ENCODE measurements at places on chromosomes 3 and 15.

- no peak for DNase-seq
Observed at GRCh38 chr3:48023377-48023776, 7.2 kb upstream of the MAP4 start.

DNA sequence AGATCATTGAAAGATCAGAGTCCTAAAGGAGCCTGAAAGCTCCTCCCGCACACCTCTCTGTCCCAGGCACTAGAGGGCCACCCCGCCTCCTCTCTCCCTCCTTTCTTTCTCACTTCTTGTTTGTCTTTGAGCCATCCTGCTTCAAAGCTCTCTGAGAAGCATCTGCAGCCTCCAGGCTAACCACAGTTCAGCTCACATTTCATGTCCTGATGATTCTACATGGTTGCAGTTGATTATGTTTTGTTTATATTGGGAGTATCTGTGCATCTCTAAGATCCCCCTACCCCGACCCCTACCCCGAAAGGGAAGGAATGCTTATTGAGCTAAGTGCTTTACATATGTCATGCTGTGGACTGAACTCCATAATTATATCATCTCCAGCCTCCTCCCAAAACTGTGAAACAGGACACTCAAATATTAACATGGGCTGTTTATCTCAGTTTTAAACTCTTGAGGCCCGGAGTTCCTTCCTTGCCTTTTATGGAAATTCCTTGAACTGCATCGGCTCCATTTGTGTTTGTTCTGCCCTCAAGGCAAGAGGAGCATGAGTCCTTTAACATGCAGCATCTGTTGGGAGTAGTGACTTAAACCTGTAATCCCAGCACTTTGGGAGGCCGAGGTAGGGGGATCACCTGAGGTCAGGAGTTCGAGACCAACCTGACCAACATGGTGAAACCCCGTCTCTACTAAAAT is 30.9 kb downstream of the MGLL start:
- peak; percentile 15 for DNase-seq

GRCh38 chr3:68135067-68135466 is 480.7 kb upstream of the SUCLG2 start:
- DNase-seq, result no peak

- no peak for DNase-seq
Observed at GRCh38 chr3:107401301-107401700, 24.1 kb downstream of the CCDC54 start.

DNA sequence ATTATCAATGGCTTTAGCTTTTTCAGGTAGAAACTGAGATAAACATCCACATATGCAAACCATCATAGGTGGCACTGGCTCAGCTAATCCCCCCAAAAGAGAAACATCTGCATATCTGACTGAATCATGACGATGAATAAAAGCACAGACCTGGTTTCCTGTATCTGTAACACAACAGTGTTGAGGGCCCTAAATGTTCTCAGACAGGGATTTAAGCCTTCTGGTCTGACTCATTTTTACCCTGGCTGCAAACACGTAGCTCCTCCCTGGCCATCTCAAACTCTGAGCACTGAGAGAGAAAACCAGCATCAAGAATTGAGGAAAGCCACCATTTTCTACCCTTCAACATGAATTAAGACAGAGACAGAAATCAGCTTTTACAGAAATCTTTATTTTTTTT is 35.2 kb downstream of the GLB1 start:
- DNase-seq, result peak; percentile 72

- DNase-seq, result no peak
Observed at GRCh38 chr15:96234109-96234892, 96.2 kb upstream of the NR2F2 start.

DNA sequence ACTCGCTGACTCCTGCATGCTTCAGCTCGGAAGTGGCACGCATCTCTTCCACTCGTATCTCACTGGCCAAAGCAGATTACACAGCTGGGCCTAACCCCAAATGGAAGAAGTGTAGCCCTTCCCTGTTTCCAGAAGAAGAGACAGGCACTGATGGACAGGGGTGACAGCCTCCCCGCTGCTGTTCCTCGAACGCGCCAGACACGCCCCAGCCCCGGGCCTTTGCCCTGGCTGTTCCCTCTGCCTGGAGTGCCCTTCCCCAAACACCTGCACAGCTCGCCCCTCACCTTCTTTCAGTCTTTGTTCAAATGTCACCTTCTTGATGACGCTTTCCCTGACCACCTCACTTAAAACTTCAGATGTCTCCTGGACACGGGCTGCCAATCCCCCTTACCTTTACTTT is 26.0 kb upstream of the CYP11A1 start:
- DNase-seq, result no peak

- no peak for DNase-seq
Observed at GRCh38 chr3:180594631-180595558, 7.1 kb upstream of the TTC14 start.

DNA sequence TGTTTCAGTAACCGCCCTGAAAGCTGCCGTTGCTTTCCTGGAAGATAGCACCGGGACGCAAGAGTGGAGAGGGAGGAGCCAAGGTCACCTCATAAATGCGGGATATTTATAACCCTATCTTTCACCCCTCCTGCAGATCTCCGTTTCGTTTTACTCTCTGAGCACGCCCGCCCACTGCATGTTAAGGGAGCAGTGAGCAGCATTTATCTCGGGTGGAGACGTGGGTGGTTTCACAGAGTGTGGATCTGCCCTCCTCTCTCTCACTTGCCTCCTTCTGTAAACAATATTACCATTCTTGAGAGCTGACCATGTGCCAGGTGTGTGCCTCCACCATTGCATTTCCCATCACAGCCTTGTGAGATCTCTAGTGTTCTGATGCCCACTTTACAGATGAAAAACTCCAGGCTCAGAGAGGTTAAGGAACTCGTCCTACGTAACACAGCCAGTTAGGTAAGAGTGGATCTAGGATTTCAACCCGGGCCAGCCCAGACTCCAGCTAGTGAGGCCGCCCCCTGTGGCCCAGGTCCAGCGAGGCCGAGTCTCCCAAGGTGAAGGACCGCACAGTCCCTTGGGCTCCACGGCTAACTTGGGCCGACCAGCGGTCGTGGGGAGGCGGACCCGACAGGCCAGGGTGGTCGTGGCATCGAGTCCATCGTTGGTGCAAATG is 16.9 kb upstream of the SEMA4B start:
- DNase-seq, result peak; percentile 67

DNA sequence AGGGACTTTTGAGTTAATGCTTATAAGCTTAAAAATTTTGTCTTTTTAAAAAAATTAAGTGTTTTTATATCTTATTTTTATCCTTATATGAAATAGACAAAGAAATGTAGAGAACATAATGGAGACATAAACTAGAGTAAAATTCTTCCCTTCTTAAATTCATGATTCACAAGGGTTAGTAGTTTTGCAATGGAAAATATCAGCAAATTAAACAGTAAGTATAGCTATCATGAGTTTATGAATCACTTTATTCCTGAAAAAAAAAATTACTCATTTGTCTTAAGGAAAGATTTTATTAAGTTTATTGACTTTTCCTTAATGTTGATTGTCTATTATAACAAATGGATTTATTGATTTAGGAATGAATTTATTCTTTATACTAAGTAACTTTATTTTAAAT is 4.3 kb downstream of the ATP6V1A start:
- no peak for DNase-seq

DNA sequence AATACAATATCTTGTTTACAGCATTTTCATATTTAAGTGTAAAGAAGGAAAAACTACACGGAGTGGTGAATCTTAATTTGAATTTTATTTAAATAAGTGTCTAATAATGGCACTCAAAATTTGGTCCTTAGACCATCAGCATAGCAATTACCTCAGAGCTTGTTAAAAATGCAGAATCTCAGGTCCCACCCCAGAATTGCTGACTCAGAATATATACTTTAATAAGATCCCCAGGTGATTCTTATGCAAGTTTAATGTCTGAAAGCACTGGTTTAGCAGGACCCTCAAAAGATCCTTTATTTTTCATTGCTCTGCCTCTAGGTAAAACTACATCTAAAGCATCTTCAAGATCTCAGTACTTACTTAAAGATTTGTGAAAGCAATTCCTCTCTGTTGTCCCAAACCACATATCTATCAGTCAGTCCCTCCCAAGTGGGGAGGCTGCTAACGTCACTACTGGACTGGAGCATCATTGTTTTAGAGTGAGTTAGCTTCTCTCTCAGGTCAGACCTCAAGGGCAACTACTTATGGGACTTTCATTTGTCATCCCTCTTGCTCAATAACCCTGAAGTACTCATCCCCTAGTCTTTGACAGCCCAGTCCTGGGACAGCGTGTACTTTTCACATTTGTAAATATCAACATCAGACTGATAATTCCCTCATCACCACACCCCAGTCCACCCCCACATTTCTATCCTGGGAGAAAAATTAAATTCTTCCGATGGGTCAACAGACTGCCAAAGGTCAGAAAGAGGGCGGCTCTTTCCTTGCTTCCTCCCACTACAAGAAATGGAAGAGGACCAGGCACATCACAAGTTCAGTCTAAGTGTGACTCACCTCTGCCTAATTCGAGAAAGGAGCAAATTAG is 76.7 kb downstream of the CBLB start:
- no peak for DNase-seq

DNA sequence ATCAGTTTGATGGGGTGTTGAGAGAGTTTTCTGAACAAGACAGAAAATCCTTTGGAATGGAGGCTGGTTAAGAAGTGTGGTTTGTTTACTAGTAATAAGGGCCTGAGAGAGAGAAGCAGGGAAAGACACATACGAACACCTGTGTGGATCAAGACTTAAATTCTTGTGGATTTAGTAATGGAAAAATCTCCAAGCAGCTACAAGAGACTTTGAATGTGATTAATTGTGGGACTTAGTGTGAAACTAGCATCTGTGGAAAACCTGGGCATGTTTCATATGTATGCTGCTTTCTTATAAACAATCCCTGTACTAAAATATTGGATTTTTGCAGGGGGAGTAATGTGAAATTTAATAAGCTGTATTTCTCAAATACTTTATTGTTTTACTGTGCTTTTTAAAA is 399.1 kb downstream of the SI start:
- DNase-seq, result no peak

GRCh38 chr15:61653110-61653509 is 407.1 kb downstream of the VPS13C start:
- DNase-seq, result no peak

GRCh38 chr15:89326316-89326715 is 8.3 kb downstream of the POLG start:
- DNase-seq, result no peak

DNA sequence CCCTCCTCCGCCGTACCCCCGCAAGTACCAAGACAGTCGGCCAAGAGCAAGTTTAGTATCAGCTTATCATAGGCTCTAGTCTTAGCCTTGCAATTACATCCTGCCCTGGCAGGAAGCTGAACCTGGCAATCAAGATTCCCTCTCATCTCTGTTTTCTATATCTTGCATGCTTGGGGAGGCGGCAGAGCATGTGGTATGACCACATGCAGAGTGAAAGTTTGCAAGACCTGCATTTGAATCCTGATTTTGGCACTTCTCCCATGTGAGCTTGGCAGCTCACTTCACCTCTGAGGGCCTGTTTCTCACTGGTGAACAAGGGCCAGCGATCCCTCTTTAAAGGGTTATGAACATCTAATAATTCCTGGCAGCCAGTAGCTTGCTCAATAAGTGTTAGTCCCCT is 106.1 kb upstream of the FRMD4B start:
- no peak for DNase-seq

GRCh38 chr15:59268168-59268851 is 61.7 kb downstream of the LDHAL6B start:
- DNase-seq, result no peak

DNA sequence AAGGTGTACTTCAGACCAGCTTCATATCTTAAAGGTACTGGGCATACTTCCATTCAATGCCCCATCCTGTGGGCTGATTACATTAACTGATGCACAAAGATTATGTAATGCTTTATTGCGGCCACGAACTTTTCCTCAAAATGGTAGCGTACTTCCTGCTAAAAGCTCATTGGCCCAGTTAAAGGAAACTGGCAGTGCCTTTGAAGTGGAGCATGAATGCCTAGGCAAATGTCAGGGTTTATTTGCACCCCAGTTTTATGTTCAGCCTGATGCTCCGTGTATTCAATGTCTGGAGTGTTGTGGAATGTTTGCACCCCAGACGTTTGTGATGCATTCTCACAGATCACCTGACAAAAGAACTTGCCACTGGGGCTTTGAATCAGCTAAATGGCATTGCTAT is 3.4 kb downstream of the SKIL start:
- no peak for DNase-seq

DNA sequence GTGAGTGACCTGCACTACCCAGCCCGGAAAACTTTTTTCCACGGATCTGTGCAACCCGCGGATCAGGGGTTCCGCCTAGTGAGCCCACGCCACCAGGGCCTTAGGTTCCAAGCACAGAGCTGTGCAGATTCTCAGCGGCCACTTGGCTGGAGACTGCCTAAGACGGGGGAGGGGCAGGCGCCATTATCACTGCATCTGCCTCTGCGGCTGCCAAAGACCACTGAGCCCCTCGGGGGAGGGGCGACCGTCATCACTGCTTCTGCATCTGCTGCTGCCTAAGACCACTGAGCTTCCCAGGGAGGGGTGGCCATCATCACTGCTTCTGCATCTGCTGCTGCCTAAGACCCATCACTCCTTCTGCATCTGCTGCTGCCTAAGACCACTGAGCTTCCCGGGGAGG is 460.2 kb downstream of the OCA2 start:
- no peak for DNase-seq

- no peak for DNase-seq
Observed at GRCh38 chr3:95356764-95357501, 1294.1 kb downstream of the NSUN3 start.

GRCh38 chr3:155957412-155957880 is 87.0 kb downstream of the GMPS start:
- DNase-seq, result no peak
